ENCODE measurements at places on chromosomes 11 and 22. TPM values are rescaled to one million over a fixed set of nuclear protein-coding genes. Genes with fewer than 3 reads are reported as not detected.

- peaks cover 8% of the 10 kb centered on the region for H3K4me1 ChIP-seq
- peaks cover 22% of the 10 kb centered on the region for H3K36me3 ChIP-seq
- no peaks in the 10 kb centered on the region for H3K27me3 ChIP-seq
- peak overlapping the region; percentile 96 for H3K4me3 ChIP-seq
- no peak for DNase-seq
Measured at GRCh38 chr11:66345316-66345649, 379 bp upstream of the BRMS1 start.

Gene MPZL3
- total RNA-seq: 4.3 TPM

Gene YPEL1
- total RNA-seq: 33.1 TPM

- no peaks in the 10 kb centered on the region for H3K36me3 ChIP-seq
- H3K27me3 ChIP-seq: no peaks in the 10 kb centered on the region
- H3K4me1 ChIP-seq: no peaks in the 10 kb centered on the region
- no peak overlapping the region for H3K27ac ChIP-seq
- no peak for DNase-seq
Measured at GRCh38 chr22:49703990-49704344, 123.7 kb downstream of the BRD1 start.

DNA sequence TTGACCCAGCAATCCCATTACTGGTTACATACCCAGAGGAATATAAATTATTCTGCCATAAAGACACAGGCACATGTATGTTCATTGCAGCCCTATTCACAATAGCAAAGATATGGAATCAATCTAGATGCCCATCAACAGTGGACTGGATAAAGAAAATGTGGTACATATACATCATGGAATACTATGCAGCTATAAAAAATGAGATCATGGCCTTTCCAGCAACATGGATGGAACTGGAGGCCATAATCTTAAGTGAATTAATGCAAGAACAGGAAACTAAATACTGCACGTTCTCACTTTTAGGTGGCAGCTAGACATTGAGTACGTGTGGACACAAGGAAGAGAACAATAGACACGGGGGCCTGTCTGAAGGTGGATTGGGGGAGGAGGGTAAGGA, 15.1 kb upstream of the WNT11 start:
- H3K27ac ChIP-seq: no peak overlapping the region
- H3K4me3 ChIP-seq: no peak overlapping the region
- no peaks in the 10 kb centered on the region for H3K4me1 ChIP-seq
- no peaks in the 10 kb centered on the region for H3K36me3 ChIP-seq
- no peaks in the 10 kb centered on the region for H3K27me3 ChIP-seq

Gene PDE2A
- total RNA-seq: 8.7 TPM

Gene FBLN1
- 197 TPM for total RNA-seq

GRCh38 chr11:35163702-35164496, 24.9 kb downstream of the CD44 start:
- no peak overlapping the region for H3K4me3 ChIP-seq
- peaks cover 31% of the 10 kb centered on the region for H3K4me1 ChIP-seq
- peaks cover 4% of the 10 kb centered on the region for H3K27me3 ChIP-seq
- peak; percentile 64 for DNase-seq
- no peak overlapping the region for H3K27ac ChIP-seq
- no peaks in the 10 kb centered on the region for H3K36me3 ChIP-seq

Gene UCP3
- 1.9 TPM for total RNA-seq

DNA sequence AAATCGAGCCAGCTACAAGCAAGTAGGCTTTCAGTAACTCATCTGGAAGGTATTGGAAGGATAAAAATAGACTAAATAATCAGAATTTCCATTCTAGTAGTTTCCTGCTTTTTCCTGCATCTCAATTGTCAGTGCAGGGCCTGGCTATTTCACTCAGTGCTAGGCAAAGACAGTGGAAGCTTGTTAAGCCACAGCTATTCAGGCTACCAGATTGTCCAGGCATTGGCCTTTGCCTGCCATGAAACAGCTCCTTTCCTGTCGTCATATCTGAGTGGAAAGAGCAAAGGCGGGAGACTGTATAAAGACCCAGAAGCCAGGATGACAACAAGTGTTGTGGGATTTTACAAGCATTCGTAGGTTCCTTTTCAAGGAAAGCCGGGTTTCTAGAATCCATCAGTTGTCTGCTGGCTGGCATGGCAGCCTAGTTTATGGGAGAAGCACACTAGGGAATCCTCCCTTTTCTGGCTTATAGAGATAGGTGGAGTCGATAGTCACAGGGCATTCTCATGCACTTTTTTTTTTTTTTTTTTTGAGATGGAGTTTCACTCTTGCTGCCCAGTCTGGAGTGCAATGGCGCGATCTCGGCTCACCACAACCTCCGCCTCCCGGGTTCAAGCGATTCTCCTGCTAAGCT, 2.0 kb upstream of the TNRC6B start:
- H3K27ac ChIP-seq: no peak overlapping the region
- H3K36me3 ChIP-seq: no peaks in the 10 kb centered on the region
- H3K4me3 ChIP-seq: no peak overlapping the region
- DNase-seq: no peak
- H3K4me1 ChIP-seq: peaks cover 3% of the 10 kb centered on the region
